ENCODE measurements at places on chromosomes 5 and 9. TPM values are rescaled to one million over a fixed set of nuclear protein-coding genes. Genes with fewer than 3 reads are reported as not detected.

GRCh38 chr5:106543330-106543729 is 1127.4 kb downstream of the EFNA5 start:
- no peak for DNase-seq

- peak; percentile 72 for DNase-seq
Measured at GRCh38 chr9:127977884-127978647, 2.7 kb downstream of the EEIG1 start.

GRCh38 chr5:174737330-174737729 is 12.9 kb downstream of the MSX2 start:
- no peak for DNase-seq

- DNase-seq = no peak
Measured at GRCh38 chr9:128257086-128257825, 18.6 kb downstream of the GOLGA2 start.

- no peak for DNase-seq
Measured at GRCh38 chr5:136060963-136061362, 32.2 kb downstream of the TGFBI start.

DNA sequence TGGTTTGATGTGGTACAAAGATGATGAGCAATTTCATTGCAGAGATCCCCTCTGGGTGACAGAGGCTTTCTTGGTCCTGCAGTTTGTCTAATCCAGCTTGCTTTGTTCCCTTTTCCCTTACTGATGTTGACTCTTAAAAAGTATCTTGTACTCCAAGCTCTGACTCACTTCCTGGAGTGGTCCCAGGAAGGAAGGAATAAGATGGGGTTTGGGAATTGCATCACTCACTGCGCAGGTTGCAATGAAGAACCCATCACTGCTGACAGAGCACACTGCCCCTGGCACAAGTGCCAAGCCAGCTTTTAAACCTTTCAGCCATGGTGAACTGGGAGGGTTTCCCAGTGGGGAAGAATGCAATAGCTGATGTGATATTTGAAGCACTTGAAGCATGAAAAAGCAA is 662.2 kb upstream of the CTNND2 start:
- no peak for DNase-seq

DNA sequence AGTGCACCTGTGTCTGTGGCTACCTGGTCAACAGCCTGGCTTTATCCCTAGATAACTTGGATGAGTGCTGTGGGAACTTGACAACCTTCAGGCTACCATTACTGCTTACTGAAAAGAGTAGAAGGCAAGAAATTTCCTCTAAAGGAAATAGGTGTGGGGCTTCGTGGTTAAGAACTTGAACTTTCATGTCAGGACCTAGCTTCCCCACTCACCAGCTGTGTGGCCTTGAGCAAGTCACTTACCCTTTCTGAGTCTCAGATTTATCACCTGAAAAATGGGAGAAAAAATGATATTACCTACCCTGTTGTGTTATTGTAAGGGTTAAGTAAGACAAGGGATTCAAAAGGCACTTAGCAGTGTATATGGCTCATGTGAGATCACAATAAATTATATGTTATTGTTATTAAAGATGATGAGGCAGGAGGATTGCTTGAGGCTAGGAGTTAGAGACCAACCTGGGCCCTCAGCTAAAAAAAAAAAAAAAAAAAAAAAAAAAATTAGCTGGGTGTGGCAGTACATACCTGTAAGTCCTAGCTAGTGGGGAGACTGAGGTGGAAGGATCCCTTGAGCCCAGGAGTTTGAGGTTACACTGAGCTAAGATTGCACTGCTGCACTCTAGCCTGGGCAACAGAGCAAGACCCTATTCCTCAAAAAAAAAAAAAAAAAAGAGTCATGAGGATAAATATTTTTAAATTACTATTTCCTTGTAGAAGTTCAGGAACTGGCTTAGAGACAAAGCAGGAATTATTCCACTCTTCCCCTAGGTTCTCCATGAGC is 97.0 kb upstream of the SPRY4 start:
- no peak for DNase-seq

- DNase-seq = no peak
Measured at GRCh38 chr5:127518319-127518621, 830 bp downstream of the PRRC1 start.

GRCh38 chr9:128061275-128061960 is 5.7 kb downstream of the NAIF1 start:
- DNase-seq = no peak

DNA sequence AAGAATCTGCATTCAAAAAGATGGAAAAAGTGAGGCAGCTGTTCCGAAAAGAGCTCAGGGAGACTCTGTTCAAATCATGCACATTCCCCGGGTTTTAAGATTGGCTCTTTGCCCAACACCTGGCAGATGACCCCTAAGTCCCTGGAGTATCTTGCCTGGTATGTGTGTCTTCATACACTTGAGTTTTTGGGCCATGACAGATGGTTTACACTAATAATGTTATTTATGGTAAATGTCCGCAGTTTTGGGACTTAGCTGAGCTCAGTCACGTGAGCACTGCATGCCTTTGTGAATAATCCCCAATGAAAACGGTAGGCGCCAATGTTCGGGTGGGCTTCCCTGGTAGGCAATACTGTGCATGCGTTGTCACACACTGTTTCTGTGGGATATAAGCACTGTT is 316.1 kb downstream of the PRDM9 start:
- no peak for DNase-seq

GRCh38 chr5:134370871-134371833 is at the start of gene UBE2B:
TSS of gene UBE2B (plus strand) at chr5:134371569. CDS start at chr5:134371596, 27 bp downstream.
- DNase-seq = peak; percentile 100

GRCh38 chr5:56464935-56465768 is 232.0 kb upstream of the ANKRD55 start:
- DNase-seq = no peak

GRCh38 chr5:143758750-143759149 is 53.2 kb upstream of the HMHB1 start:
- no peak for DNase-seq

DNA sequence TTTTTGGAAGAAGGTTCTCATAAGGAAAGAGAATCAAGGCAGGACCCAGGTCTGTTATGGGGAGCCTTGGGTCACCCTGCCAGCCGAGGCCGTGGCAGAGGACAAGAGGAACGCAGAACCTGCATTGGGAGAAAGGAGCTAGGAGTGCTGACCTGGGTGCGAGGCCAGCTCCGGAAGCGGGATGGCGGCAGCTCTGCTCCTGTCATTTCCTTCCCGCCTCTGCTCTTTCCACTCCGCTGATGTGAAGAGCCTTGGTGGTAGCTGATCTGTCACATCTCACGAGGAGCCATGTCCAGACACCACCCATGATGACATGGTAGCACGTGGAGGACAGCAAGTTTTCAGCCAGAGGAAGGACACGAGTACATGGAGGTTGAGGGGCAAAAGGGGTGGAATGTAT is 109.5 kb upstream of the COL5A1 start:
- DNase-seq = no peak

- DNase-seq = peak; percentile 59
Measured at GRCh38 chr9:68523367-68523936, 17.2 kb downstream of the TMEM252 start.

Gene MTAP
- 11.2 TPM for polyA plus RNA-seq

Gene CNOT8
- polyA plus RNA-seq = 28.4 TPM

Gene F2RL1
- polyA plus RNA-seq = 24.5 TPM

Gene PCDHB10
- 0.73 TPM for polyA plus RNA-seq
